ENCODE measurements at places on chromosomes 5 and 9.

DNA sequence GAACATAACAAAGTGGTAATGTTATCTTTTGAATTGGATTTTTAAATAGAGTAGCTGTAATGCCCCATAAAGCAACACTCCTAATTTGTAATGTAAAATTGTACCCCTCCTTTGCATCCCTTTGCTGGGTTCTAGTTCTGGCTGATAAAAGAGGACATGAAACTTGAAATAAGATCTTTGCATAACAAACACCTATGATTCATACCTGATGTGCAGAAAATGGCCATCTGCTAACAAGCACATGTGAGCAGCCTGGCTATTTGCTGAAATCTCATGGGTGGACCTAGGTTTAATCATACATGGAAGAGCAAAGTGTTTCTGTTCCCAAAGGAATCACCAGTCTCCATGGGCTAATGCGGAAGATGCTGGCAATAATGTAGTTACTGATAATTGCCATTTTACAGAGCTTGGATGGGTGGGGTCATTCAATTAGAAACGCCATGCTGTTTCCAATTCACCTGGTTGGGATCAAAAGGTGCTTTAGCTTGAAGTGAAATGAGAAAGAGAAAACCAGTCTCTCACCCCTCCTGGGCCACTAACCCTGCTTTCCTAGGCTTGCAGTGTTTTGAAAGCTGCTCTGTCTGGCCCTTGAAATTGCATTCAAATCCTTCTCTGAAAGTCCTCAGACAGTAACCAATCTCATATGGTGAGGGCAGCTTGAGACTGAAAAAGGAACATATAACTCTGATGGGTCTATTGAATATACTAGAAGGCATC lies 585.1 kb downstream of the TLE4 start:
- no peak for DNase-seq

DNA sequence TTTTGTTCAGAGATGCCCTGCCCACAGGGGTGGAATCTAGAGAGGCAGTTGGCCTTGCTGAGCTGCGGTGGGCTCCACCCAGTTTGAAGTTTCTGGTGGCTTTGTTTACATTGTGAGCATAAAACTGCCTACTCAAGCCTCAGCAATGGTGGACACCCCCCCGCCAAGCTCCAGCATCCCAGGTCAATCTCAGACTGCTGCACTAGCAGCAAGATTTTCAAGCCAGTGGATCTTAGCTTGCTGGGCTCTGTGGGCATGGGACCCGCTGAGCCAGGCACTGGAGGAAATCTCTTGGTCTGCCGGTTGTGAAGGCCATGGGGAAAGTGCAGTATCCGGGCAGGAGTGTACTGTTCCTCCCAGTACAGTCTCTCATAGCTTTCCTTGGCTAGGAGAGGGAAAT lies 55.5 kb downstream of the MINAR2 start:
- no peak for DNase-seq

- DNase-seq = no peak
Observed at GRCh38 chr9:14766299-14766698, 43.8 kb upstream of the CER1 start.

DNA sequence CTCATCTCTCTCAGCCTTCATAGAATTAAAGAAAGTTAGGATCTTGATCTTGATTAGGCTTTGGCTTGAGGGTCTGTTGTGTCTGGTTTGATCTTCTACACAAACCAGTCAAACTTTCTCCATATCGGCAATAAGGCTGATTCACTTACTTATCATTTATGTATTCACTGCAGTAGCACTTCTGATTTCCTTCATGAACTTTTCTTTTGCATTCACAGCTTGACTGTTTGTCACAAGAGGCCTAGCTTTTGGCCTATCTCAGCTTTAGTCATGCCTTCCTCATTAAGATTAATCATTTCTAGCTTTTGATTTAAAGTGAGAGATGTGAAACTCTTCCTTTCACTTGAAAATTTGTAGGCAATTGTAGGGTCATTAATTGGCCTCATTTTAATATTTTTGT lies 62.8 kb downstream of the SH3RF2 start:
- DNase-seq = no peak

GRCh38 chr5:1282131-1282992 lies 12.5 kb downstream of the TERT start:
- no peak for DNase-seq

DNA sequence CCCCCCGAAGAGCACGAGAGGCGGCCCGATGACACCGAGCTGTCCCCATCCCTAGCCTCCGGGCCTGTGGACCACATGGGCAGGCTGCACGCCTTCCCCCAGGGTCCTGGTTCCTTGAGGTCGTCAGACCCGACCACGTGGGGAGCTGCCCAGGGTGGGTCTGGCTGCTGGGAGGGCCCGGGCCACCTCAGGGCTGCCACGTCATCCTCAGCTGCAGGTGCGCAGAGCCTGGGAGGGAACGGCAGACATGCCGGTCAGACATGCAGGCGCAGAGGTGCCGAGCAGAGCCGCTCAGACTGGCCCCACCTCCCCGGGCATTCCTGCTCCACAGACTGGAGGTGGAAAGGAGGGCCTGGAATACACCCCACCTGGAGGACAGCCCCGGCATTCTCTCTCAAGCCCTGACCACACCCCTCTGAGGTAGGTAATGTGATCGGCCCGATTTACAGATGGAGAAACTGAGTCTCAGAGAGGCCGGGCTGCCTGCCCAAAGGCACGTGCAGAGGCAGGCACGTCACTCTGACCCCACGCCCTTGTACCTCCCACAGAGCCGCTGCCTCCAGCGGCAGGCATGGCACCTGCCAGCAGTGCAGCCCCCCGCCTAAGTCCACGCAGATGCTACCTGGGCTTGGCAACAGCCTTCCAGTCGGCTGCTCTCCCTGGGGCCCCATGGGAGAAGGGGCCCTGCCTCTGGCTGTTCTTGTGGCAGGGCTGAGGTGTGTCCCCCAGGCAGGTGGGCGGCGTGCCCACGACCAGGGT lies 649 bp downstream of the CCDC187 start:
- DNase-seq = no peak

GRCh38 chr9:18478501-18479361 lies 4.8 kb downstream of the ADAMTSL1 start:
- DNase-seq = no peak

DNA sequence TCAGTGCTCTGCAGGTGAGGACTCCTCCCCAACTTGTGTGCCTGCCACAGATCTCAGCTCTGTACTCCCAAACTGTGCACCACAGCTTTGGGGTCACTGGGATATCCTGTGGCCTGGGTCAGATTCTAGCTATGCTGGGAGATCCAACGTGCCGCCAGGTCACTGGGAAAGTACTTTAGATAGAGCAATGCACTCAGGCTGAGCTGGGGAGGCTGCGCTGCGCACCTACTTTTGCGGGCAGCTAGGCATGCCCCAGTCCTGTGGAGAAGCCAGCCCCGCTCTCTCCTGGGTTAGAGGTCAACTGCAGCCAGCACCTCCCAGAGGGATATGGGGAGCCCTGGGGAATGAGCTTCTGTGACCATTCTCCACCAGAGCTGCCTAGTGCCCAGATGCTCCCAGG lies 552.1 kb upstream of the CDH9 start:
- DNase-seq = no peak

GRCh38 chr5:149024477-149024876 lies 38.4 kb downstream of the SH3TC2 start:
- no peak for DNase-seq

DNA sequence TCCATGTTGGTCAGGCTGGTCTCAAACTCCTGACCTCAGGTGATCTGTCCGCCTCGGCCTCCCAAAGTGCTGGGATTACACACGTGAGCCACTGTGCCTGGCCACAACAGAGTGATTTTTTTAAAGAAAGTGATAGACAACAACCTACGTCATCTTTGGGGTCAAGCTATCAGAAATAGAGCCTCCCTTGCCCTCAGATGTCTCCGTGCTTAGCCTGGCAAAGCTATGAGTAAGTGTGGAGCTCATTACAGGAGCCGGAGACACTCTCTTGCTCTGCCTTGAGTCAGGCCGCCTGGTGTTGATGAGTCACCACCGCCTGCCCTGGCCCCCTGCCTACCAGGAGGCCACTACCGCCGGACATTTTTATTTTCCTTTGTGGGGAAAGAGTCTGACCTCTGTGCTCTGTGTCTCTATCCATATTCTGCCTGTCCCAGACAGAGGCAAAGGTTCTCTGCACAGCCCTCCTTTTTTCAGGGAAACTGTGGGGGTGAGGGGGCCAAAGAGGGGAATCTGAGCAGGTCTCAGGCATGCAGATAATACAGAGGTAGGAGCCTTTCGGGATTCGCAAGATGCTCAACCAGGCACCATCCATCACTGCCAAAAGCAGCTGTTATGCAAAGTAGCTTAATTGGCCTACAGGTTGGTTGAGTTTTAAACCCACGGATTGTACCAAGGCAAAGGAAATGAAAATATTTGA lies 123.7 kb upstream of the CPEB4 start:
- DNase-seq = no peak

DNA sequence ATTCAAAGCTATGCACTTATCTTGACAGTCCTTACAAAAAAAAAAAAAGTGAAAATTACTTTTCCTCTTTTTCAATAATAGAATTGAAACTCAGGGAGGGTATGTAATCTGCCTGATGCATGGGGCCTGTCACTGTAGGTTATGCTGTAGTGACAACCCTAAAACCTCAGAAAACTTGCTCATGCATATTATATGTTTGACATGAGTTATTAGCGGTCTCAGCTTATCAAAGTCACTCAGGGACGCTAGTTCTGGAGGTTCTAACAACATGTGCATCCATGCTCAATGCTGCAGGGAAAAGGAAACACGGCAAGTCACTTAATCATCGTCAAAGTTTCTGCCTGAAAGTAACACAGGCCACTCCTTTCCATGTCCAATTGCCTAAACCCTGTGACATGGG lies 78.4 kb upstream of the TMEM252 start:
- DNase-seq = no peak

GRCh38 chr5:134603059-134603458 lies 29.6 kb downstream of the SAR1B start:
- DNase-seq = no peak

GRCh38 chr5:59709846-59710245 lies 183.7 kb downstream of the PDE4D start:
- no peak for DNase-seq

GRCh38 chr5:120532835-120533234 lies 68.7 kb downstream of the PRR16 start:
- no peak for DNase-seq

DNA sequence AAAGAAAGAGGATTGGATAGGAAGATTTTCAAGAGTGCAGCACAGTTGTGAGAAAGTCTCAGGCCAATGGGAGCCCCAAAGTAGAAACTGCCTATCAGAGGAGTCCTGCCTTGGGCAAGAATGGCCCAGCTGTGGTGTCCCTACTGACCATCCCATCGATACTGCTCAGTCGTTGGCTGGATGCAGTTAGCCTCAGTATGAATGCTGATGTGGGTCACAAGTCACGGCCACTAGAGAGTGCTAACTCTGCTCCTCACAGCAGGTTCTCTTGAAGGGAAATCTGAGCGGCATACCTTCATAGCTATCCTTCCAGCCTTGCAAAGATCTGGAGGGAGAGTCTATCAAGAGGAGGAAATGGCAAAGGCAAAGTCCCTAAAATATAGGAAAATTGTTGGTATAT lies 11.6 kb upstream of the CETN3 start:
- DNase-seq = no peak

- DNase-seq = no peak
Observed at GRCh38 chr5:102090770-102091169, 205.3 kb downstream of the SLCO4C1 start.

GRCh38 chr5:176624938-176625337 lies 5.4 kb downstream of the SNCB start:
- DNase-seq = no peak

GRCh38 chr5:58016877-58017276 lies 443.0 kb downstream of the PLK2 start:
- DNase-seq = no peak

DNA sequence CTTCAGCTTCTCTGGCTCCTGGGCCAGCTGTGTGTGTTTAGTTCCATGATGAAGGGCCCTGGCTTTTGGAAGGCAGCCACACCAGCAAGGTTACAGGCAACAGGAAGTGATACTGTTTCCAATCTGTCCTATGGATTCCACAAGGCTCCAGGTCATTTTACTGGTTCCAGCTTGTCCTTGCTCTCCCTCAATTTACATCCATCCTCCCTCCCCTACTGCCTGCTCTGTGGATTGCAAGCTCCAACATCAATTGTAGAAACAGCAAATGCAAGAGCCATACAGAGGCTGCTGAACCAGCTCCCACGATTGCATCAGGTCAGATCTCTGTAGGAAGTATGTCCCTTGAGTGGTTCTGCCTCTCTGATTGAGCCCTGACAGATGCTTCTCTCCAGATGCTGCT lies 409.8 kb downstream of the NTRK2 start:
- no peak for DNase-seq

GRCh38 chr9:127185181-127185580 lies 62.7 kb upstream of the ANGPTL2 start:
- DNase-seq = no peak

DNA sequence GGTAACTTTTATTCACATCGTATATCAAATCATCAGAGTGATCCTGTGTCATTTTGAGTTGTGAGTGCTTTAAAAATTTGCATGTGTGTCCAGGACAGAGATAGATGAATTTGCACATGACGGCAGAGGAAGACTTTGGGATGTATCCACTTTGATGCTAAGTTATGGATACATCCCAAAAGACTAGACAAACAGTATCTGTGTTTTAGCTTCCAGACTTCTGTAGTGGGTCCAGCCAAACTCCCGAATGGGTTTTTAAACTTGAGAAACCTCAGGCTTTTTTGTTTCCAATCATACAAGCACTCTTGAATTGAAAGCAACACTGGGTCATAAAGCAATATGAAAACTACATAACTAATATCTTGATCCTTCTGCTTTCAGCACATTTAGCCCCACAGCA lies 213.8 kb downstream of the C9orf152 start:
- DNase-seq = no peak

DNA sequence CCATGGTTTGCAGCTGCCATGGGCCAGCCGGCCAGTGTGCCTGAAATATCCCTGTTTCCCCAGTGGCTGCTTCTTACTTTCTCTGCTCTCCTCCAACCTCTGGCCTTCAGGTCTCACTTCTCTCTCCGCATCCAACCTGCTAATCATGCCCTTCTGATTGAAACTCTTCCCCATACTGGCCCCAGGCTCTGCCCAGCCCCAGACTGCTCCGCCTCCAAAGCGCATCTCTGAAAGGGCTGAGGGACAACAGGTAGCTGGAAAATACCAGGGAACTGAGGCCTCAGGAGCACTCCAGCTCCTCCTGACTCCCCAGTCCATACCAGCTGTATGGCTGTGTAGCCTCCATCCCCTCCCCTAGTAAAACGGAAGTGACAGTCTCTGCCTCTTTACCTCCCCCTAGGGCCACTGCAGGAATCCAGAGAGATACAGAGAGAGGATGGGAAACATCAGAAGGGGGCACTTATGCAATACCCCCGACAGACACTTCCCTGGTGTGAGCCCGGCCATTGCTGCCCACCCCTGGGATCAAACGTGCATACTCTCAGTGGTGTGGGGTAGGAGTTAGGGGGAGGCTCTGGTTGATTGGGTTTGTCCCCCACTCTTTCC lies 34.2 kb downstream of the PAX5 start:
- DNase-seq = no peak

Data from stimulated activated CD8-positive, alpha-beta memory T cell treated with anti-CD3 and anti-CD28 coated beads, Interleukin-15, amount 100 ng/mL, for 1 hour (primary cell).